Stimulated activated CD4-positive, alpha-beta T cell treated with anti-CD3 and anti-CD28 coated beads, Interleukin-2, amount 100 ng/mL, for 48 hours (primary cell): ENCODE measurements at places on chromosomes 11 and 22.

- DNase-seq, result no peak
These were observed 92.2 kb upstream of the PLET1 start for GRCh38 chr11:112352907-112353306.

DNA sequence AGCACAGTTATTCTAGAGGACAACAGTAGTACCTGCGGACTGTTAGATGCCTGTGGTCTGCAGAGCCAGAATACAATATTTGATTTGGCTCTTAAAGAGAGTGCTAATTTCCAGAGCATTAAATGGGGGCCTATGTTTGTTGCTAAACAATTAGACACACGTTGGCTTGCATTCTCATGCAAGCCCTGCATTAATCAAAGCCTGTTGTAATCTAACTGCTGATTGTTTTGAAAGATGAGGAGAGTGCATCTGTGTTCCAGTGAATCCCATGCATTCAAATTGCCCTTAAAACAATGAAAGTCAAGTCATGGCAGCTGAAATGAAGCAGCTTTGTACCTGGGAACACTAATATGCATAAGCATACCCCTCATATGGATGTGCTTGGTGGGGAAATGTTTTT lies 419.4 kb downstream of the DYNC2H1 start:
- DNase-seq, result no peak

GRCh38 chr22:46031965-46032851 lies 55.2 kb upstream of the WNT7B start:
- DNase-seq, result no peak

- DNase-seq, result no peak
These were observed 80.9 kb downstream of the LDLRAD3 start for GRCh38 chr11:36024716-36025115.

DNA sequence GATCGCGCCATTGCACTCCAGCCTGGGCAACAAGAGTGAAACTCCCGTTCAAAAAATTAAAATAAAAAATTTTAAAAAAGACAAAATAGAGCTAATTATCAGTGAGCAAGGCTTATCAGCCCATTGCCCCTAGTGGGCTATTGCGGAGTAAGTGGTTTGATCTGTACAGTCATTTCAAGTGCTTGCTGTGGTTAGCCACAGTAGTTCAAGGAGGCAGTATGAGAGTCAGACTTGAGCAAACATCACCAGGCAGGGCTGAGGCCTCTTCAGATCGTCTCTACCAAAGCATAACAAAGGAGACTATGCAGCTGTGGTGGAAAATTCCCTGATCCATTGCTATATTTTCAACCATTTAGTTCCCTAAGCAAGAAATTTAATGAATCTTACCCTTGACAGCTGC lies 4.3 kb upstream of the SBF2 start:
- no peak for DNase-seq

DNA sequence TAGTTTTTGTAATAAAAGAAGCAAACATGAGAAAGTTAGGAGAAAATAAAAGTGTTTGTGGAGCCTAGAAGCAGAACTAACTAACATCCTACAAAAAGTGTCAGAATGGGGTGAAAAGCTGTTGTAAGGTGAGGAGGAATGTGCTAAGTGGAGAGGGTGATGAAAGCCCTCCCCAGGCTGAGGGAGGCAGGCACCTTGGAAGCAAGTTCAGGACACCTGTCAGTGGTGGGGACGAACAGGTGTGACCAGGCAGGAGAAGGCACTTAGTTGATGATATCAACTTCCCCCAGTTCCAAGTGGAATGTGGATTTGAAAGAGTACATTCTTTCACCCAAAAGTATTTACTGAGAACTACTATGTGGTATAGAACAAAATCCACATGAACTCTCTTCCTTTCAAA lies 18.7 kb upstream of the BMAL1 start:
- no peak for DNase-seq

DNA sequence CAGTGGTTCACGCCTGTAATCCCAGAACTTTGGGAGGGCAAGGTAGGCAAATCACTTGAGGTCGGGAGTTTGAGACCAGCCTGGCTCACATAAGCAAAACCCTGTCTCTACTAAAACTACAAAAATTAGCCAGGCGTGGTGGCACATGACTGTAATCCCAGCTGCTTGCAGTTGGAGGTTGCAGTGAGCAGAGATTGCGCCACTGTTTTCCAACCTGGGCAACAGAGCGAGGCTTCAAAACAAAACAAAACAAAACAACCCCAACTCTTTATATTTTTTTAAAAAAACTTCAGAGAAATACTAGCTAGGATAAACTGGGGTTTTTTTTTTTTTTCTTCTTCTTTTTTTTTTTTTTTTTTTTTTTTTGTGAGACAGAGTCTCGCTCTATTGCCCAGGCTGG lies 31.8 kb upstream of the RAPSN start:
- DNase-seq, result no peak
